ENCODE measurements at places on chromosomes 7 and 10.
A peak's percentile ranks its signal among the peaks of the same experiment; 100 is the strongest.

GRCh38 chr10:118965096-118965495 is 64.4 kb upstream of the NANOS1 start:
- no peak for DNase-seq

DNA sequence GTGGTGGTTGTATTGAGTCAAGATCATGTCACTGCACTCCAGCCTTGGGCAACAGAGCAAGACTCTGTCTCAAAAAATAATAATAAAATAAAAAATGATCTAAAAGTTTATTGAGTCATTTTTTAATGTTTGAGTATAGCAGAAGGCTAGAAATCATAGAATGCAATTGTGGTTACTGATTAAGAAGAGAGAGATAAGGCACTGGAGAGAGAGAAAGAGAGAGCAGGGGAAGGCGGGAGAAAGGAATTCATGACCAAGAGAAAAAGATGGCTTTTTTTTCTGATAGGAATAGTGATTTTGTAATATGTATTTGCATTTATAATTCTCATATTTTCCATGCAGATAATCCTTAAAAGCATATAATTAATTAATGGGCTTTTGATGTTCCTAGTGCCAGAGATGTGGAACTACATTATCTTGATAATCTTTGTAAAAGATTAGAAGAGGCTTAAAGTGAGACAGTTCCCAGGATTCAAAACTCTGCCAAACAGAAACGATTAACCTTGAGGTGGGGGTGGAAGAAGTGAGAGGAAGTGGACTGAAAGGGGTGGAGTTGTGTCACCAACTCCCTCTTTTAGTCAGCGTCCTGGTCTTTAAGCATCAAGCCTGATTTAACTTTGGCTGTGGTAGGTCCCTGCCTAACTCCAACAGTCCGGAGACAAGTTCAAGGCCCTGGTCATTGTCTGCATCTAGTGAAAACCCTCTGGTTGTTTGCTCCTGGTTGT is 76.2 kb downstream of the CHN2 start:
- peak; percentile 22 for DNase-seq

DNA sequence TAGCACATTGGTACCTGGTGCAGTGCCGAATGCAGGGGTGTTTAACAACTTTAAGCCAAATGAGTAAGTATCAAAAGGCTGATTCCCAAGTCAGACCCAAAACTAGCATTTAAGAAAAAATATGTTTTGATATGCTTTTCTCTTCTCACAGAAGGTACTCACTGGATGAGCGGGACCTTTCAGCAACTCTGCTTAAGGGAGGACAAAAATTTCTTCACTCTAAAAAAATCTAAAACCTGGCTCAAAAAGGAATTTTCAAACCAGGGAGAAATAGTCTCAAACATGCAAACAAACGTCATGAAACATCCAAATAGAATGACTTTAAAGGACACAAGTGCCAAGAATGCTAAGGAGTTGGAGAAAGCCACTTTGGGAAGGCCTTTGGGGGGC is 962.1 kb downstream of the KCNMA1 start:
- no peak for DNase-seq

DNA sequence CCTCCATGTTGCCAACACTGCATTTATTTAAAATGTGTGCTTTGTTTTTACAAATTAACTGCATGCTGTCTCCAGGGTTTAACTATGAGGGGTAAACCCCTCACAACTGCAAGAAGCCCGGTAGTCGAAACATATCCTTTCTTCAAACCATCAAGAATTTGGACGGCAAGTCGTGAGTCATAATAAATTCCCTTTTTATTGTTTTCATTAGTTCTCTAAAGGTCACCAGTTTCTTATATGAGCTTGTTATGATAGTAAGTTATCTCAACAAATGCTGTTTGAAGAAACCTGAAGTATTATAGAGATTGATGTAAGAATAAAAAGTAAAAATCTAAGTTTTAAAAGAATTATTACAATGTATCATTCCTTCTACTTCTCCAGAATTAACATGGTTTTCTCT is 12.2 kb upstream of the FIGNL1 start:
- DNase-seq: no peak

- DNase-seq: no peak
Observed at GRCh38 chr7:132381742-132382472, 194.4 kb downstream of the PLXNA4 start.

- no peak for DNase-seq
Observed at GRCh38 chr7:17183630-17184328, 114.7 kb upstream of the AHR start.

GRCh38 chr7:2420216-2420933 is 17.0 kb downstream of the CHST12 start:
- no peak for DNase-seq

Data from inflammatory macrophage treated with lipopolysaccharide for 1 hour (primary cell).